Activated CD8-positive, alpha-beta T cell treated with anti-CD3 and anti-CD28 coated beads for 36 hours (primary cell): ENCODE measurements at places on chromosomes 6 and 20. TPM values are rescaled to one million over a fixed set of nuclear protein-coding genes. Genes with fewer than 3 reads are reported as not detected.

DNA sequence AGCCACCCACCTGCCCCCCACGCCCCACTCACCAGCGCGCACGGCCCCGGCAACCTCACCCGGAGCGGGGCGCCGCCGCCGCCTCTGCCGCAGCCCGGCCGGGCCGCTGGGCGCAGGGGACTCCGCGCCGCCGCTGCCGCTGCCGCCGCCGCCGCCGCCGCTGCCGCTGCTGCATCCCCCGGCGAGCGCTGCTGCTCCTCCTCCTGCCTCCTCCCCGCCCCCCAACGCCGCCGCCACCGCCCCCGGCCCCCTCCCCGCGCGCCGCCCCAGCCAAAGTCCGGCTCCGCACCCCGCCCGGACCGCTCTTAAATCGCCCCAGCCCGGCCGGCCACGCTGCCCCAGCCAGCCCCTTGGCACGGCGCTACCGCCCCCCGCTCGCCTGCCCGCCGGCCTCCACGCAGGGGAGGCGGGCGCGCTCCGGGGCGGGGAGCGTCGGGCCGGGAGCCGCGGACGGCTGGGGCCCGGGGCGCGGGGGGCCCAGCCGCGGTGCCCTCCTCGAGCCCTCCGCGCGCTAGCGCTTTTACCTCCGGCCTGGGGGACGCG, at the start of gene SULF2:
Gene SULF2, minus strand, starts transcription at position 171 of the 543 bp plus-strand sequence. CDS start 28,118 bp downstream, outside the sequence.
- H3K27me3 ChIP-seq, result peaks cover 51% of the 10 kb centered on the region
- no peak for DNase-seq
- peaks cover 9% of the 10 kb centered on the region for H3K4me1 ChIP-seq

GRCh38 chr20:56867128-56867527, 238.0 kb downstream of the TFAP2C start:
- H3K36me3 ChIP-seq, result no peaks in the 10 kb centered on the region
- no peak overlapping the region for H3K4me3 ChIP-seq
- no peak overlapping the region for H3K27ac ChIP-seq

- H3K27me3 ChIP-seq, result peaks cover 4% of the 10 kb centered on the region
- H3K4me1 ChIP-seq, result no peaks in the 10 kb centered on the region
- no peak overlapping the region for H3K27ac ChIP-seq
- no peak for DNase-seq
Observed at GRCh38 chr6:3693831-3694230, 57.7 kb downstream of the PXDC1 start.

GGTLC1 gene
- not detected for total RNA-seq

TSHZ2 gene
- total RNA-seq, result 0.54 TPM
